ENCODE measurements at places on chromosomes 1 and 21.

DNA sequence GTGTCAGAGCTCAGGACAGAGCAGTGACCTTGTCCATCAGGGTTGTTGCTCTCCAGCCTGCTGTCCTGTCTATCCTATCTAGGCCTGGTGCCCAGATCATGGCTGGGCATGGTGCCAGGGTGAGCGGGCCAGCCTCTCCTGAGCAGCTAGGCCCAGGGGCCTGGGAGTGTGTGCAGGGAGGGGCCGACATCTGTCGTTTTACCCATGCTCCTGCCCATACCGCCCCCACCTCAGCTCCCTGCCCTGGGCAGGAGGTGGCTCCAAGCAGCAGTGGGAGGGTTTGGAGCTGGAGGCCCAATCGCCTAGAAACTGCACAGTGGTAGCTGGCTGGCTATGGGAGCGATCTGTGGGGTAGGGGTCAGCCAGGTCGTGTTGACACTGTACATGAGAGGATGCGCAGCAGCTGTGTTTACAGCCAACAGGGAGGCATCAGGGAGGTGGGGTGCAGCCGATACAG is 6.5 kb downstream of the INSRR start:
- DNase-seq: no peak

DNA sequence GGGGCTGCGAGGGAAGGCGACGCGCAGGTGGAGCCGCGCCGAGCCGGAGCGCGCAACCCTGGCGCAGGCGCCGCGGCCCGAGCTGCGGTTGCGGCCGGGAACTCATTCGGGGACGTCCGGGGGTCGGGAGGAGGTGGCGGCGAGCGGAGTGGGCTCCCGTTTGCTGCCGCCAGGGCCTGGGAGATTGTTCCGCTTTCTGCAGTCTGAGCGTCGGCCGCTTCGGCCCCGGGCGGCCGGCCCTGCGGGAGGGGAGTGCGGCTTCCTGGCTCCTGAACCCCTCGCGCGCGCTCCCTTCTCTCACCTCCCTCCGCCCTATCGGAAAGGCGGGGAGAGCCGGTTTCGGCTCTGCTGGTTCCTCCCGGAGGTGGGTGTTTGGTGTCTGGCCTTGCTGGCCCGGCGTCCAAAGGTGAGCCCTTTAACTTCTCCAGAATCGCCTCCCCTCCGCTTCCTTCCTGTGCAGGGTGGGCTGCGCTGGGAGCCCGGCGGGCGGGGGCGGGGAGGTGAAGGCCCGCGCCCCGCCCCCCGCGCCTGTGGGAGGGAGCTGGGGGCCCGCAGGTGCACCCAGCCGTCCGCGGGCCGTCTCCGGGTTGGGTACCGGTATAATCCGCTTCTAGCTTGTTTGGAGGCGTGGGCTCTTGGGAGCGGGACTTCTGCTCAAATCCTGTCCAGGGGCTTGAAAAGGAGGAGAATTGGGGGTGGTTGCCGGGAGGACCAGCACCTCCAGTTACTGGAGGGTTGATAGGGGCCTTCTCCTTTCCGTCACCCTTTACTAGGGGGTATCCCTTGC is 683 bp downstream of the LRRC8D start:
- peak; percentile 54 for DNase-seq

- DNase-seq: no peak
Measured at GRCh38 chr1:56363007-56363770, 216.2 kb downstream of the PLPP3 start.

- no peak for DNase-seq
Measured at GRCh38 chr1:24102961-24103360, 9.0 kb downstream of the MYOM3 start.

- no peak for DNase-seq
Measured at GRCh38 chr21:37874904-37875780, 41.1 kb downstream of the KCNJ6 start.

GRCh38 chr1:230010603-230011332 is 56.3 kb upstream of the GALNT2 start:
- DNase-seq: no peak

DNA sequence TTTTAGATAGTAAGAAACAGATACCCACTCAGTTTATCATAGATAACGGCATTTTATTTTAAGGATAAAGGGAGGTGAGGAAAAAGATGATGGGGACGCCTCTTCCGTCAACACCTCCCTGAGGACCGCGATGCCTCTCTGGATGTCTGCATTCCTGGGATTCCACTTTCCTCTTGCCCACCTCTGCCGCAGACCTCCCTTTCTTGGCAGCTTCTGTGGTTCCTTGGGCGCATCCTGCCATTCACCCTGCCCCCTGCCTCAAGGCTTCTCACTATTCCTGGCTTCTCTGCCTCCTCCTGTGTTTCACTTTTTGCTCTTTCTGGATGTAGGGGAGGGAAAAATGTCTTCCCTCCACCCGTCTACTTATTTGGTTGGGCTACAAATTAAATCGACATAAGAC is 19.9 kb downstream of the HUNK start:
- no peak for DNase-seq

- no peak for DNase-seq
Measured at GRCh38 chr1:217985641-217986040, 299.5 kb upstream of the RRP15 start.

- DNase-seq: no peak
Measured at GRCh38 chr1:37473431-37474045, 842 bp upstream of the ZC3H12A start.

DNA sequence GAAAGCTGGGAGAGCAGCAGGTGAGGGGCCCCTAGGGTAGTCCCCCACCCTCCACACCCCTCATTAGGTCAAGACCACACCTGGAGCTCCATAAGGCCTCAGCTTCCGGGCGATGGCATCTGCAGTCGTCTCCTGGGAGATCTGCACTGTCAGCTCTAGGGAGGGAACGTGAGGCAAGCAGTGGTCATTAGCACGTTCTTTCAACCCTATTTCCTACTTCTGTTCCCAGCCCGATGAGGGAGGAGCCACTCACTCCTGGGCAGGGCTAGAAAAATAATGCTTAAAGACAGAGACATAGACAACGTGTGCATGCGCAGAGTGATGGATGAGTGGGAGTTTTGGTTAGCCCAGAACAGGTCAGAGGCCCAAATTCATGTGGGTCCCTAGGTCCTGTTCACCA is 9.7 kb downstream of the KDF1 start:
- no peak for DNase-seq

- DNase-seq: no peak
Measured at GRCh38 chr1:118481126-118481525, 296.1 kb upstream of the SPAG17 start.

DNA sequence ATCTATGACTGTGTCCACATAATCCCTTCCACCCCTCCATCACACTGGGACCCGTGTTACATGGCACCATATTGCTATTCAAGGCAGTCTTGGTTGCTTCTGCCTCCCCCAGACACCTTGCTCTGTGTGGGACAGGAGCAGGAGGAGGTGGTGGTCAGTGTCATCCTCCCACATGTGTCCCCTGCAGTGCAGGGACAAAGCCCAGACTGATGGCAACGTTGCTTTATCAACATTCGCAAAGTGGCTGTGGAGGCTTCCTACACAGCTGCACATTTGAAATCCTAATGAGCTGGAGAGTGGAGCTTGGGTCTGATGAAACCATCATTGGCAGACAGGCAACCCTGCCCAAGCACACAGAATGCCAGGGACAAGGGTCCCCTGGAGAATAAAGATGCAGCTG is 26.2 kb downstream of the TRIM67 start:
- DNase-seq: no peak

DNA sequence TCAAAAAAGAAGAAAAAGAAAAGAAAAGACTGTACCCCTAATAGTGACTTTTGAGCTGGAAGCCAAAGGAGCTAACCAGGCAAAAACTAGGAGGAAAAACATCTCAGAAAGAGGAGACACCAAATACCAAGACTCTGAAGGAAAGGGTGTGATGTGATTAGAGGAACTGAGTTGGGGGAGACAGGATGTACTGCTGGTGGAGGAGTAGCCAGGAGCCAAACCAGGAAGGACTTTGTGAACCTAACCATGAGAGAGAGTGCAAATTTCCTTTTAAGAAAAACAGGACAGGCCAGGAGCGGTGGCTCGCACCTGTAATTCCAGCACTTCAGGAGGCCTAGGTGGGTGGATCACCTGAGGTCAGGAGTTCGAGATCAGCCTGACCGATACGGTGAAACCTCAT is 4.1 kb upstream of the RBP7 start:
- DNase-seq: no peak

GRCh38 chr1:82836213-82836972 is 1035.7 kb downstream of the ADGRL2 start:
- no peak for DNase-seq

DNA sequence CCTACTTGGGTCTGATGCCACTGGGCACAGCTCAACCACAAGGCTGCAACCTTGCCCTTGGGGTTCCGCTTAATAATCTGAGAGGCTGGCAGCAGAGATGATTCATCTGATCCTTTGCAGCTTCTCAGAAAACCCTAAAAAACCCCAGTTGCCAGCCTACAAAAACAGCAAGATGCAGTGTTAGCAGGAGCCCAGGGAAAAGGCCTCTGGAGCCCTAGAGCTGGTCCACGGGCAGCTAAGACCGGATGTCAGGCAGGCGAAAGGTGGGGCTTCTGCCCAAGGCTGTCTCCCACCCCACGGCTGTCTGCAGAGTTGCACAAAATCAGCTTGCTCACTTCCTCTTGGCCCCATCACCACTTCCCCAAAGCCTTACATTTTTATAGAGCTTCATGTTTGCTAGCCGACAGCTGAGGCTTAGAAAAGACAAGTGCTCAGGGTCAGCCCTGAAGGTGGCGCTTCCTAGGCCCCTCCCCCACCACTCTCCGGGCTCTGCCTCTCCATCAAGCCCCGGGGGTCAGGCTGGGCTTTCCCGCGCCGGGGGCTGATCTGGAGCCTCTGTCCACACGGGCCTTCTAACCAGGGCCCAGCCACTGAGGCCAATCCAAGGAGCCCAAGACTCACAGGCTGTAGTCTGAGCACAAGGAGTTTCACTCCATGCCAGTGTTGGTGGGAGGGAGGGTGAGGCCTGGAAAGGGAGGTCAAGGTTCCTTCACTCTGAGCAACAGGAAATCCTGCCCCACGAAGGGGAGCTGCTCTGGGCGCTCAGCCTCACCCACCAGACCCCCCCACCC is 4.2 kb upstream of the ADORA3 start:
- peak; percentile 53 for DNase-seq

DNA sequence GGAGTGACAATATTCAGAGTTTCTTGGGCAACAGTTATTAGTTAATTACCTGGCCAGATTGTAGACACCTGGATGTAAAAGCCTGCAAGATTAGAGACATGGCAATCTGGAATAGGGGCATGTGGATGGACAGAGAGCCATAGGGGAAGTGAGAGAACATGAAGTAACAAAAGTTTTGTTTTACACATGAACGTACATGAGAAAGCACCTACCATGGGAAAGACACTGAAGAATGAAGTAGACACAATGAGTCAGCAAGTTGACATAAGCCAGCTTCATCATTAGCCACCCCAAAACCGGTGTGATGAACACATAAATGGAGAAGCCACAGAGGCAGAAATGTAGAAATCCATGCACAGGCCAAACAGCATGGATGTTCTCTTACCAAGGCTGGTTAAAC is 462.1 kb upstream of the C1orf87 start:
- DNase-seq: no peak

DNA sequence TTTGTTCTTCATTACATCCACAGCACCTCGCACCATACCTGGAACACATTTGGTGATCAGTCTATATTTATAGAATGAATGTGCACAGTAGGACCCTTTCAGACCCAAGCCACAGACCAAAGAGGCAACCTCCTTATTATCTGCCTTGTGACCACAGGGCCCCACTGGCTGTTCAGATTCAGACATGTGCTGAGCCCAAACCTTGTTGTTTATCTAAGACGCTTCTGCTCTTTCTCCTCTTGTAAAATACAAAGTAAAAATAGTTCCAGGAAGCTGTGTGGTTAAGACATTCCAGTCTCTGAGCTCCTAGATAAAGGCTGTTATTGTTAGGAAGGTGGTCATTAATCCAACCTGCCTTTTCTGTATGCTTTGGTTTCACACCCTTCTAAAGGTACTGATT is 3.6 kb upstream of the SCMH1 start:
- DNase-seq: no peak

- no peak for DNase-seq
Measured at GRCh38 chr1:8985915-8986813, 40.1 kb downstream of the SLC2A7 start.

All from stimulated activated CD4-positive, alpha-beta T cell treated with anti-CD3 and anti-CD28 coated beads, Interleukin-2, amount 100 ng/mL, for 4 hours (primary cell).